ENCODE measurements at places on chromosomes 7 and 10. TPM values are rescaled to one million over a fixed set of nuclear protein-coding genes. Genes with fewer than 3 reads are reported as not detected.
A peak's percentile ranks its signal among the peaks of the same experiment; 100 is the strongest.

GRCh38 chr7:15571301-15571878 is 9.6 kb upstream of the AGMO start:
- no peak for DNase-seq
- no peaks in the 10 kb centered on the region for H3K36me3 ChIP-seq
- H3K27me3 ChIP-seq, result no peaks in the 10 kb centered on the region
- H3K4me1 ChIP-seq, result no peaks in the 10 kb centered on the region

GRCh38 chr10:35194906-35195305 is 68.3 kb downstream of the CREM start:
- peak overlapping the region; percentile 84 for H3K4me3 ChIP-seq
- H3K27me3 ChIP-seq, result no peaks in the 10 kb centered on the region
- DNase-seq, result peak; percentile 50
- H3K36me3 ChIP-seq, result peaks cover 26% of the 10 kb centered on the region
- H3K27ac ChIP-seq, result peak overlapping the region; percentile 100

- no peak overlapping the region for H3K27ac ChIP-seq
- H3K4me1 ChIP-seq, result no peaks in the 10 kb centered on the region
- no peak overlapping the region for H3K4me3 ChIP-seq
- H3K36me3 ChIP-seq, result no peaks in the 10 kb centered on the region
- no peak for DNase-seq
- peaks cover 3% of the 10 kb centered on the region for H3K27me3 ChIP-seq
These were observed 19.8 kb downstream of the ITGB8 start for GRCh38 chr7:20350518-20350951.

AGBL3 gene
- total RNA-seq, result 1.9 TPM

GRCh38 chr7:155738652-155739537 is 73.4 kb downstream of the SHH start:
- H3K4me3 ChIP-seq, result peak overlapping the region; percentile 12
- H3K36me3 ChIP-seq, result peaks cover 59% of the 10 kb centered on the region
- DNase-seq, result peak; percentile 76
- peak overlapping the region; percentile 63 for H3K27ac ChIP-seq
- peaks cover 57% of the 10 kb centered on the region for H3K4me1 ChIP-seq

DNA sequence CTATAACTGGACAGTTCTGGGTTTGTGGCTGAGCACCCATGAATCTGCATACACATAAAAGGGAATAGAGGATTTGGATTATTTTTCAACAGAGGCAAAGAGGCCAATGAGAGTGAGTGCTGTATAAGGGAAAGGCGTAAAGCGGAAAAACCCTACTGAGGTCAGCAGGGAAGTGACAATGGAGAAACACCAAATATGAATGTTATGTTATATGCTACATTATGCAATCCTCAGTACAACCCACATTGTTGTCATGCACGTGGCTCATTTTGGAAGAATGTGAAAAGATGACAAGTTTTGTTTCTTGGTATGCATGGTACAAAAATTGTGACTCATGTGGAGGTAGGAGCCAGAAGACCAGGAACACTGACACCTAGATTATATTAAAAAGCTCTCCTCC is 113.6 kb upstream of the AMPH start:
- H3K27me3 ChIP-seq, result no peaks in the 10 kb centered on the region
- H3K4me3 ChIP-seq, result no peak overlapping the region
- DNase-seq, result no peak
- H3K27ac ChIP-seq, result no peak overlapping the region

DNA sequence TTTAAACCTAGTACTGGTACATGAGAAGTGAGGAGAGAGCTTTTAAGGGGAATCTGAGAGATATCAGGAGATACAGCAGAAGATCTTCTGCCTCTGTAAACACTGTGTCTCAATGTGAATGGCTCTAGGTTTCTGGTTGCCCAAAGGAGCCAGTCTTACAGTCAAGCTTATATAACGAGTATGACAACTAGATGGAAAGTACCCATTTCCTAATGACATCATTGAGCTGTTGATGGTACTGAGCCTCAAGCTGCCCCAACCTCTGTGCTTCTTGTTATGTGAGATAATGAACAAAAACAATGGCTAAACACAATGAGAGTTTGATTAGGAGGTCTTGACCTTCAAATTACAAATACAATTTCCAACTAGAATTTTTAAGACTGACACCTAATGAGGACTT is 451.5 kb downstream of the SORCS1 start:
- H3K36me3 ChIP-seq, result no peaks in the 10 kb centered on the region
- H3K4me1 ChIP-seq, result no peaks in the 10 kb centered on the region
- H3K4me3 ChIP-seq, result no peak overlapping the region
- no peaks in the 10 kb centered on the region for H3K27me3 ChIP-seq
- DNase-seq, result no peak

DNA sequence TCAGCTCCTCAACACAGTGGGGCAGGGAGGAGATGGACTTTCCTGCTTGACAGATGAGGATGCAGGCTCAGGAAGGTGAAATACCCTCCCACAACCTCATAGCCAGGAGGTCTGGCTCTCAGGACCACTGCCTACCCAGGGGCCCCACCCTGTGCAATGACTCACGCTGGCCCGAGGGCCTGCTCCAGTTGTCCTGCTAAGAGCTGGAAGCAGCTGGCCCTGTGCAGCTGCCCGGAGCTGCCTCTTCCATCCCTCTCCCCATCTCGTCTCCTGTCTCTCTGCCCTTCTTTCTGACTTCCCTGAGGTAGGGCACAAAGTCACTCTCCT is 123.9 kb downstream of the ZMIZ1 start:
- no peak for DNase-seq
- H3K27me3 ChIP-seq, result no peaks in the 10 kb centered on the region
- no peaks in the 10 kb centered on the region for H3K36me3 ChIP-seq

GRCh38 chr7:123070702-123071286 is 75.3 kb upstream of the TAS2R16 start:
- no peaks in the 10 kb centered on the region for H3K4me1 ChIP-seq
- no peaks in the 10 kb centered on the region for H3K36me3 ChIP-seq
- H3K27me3 ChIP-seq, result no peaks in the 10 kb centered on the region
- H3K4me3 ChIP-seq, result no peak overlapping the region
- no peak for DNase-seq
- H3K27ac ChIP-seq, result no peak overlapping the region

DNA sequence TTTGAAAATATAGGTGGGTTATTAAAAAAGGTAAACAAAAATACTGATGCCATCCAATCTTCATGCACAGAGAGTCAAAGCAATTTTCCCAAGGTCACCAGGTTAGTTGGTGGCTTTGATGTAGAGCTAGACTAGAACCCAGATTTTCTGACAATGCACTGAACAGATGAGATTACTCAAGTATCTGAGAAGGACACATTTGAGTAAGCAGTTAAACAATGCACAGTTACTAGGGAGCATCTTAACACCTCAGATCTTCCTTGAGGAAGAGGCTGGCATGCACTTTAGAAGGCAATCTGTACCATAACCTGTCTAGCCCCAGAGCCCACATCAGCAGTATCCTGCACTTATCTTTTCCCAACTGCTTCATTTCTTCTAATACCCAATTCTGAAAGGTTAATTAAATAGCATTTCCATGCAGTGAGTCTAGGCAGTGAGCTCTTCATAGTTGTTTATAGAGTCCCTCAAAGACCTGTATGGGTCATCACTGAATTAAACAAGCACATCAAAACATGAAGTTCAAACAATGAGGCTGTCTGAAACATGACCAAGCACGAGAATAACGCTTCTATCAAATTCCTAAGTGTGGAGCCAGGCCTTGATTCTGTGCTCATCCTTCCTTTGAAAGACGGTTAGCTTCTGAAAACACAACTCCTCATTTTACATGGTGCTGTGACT is 38.2 kb upstream of the ANK3 start:
- DNase-seq, result no peak
- no peaks in the 10 kb centered on the region for H3K36me3 ChIP-seq
- no peaks in the 10 kb centered on the region for H3K27me3 ChIP-seq
- H3K4me3 ChIP-seq, result no peak overlapping the region
- H3K27ac ChIP-seq, result no peak overlapping the region
- peaks cover 19% of the 10 kb centered on the region for H3K4me1 ChIP-seq

- H3K27me3 ChIP-seq, result peaks cover 58% of the 10 kb centered on the region
- H3K4me1 ChIP-seq, result peaks cover 14% of the 10 kb centered on the region
- peaks cover 3% of the 10 kb centered on the region for H3K36me3 ChIP-seq
- peak; percentile 17 for DNase-seq
- no peak overlapping the region for H3K4me3 ChIP-seq
These were observed 1.8 kb downstream of the KIAA1549 start for GRCh38 chr7:138979226-138979979.

GPC2 gene
- total RNA-seq, result 20.9 TPM

DNA sequence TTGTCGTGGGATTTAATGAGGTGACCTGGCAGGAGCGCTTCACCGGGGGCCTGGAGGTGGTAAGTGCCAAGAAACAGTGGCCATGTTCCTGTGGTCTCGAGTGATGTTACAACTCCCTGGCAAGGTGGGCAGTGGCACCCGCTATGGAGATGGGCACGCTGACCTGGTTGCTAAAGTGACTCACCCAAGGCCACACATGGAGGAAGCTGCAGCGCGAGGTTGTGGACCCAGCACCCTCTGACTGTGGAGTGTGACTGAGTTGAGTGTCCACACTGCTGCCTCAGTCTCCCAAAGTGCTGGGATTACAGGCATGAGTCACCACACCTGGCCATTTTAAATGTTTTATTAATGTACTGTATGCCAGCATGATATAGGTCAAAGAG is 73.2 kb downstream of the RGS10 start:
- H3K4me3 ChIP-seq, result no peak overlapping the region
- H3K27ac ChIP-seq, result no peak overlapping the region
- no peaks in the 10 kb centered on the region for H3K36me3 ChIP-seq
- H3K4me1 ChIP-seq, result peaks cover 8% of the 10 kb centered on the region
- H3K27me3 ChIP-seq, result peaks cover 15% of the 10 kb centered on the region
- no peak for DNase-seq

LRRC4 gene
- total RNA-seq, result not detected

- no peak for DNase-seq
- H3K27me3 ChIP-seq, result no peaks in the 10 kb centered on the region
- H3K4me1 ChIP-seq, result no peaks in the 10 kb centered on the region
- no peak overlapping the region for H3K4me3 ChIP-seq
- no peaks in the 10 kb centered on the region for H3K36me3 ChIP-seq
These were observed 306.8 kb downstream of the SDK1 start for GRCh38 chr7:3607847-3608246.

DNA sequence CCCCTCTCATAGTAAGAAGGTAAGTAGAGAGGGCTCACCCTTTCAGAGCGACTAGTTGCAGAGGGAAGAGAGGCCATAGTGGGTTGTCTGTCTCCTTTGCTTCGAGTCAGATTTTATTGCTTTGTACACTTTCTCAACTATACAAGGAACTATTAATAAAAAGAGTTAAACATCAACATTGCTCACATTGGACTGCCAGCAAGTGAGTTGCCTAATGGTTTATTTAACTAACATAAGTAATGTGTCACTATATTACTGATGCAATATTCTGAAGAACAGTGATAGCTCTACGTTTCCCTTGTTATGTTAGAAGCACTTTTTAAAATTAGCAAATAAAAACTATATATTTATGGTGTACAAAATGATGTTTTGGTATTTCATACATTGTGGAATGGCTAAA is 451.0 kb downstream of the GRM8 start:
- no peaks in the 10 kb centered on the region for H3K27me3 ChIP-seq
- no peak overlapping the region for H3K27ac ChIP-seq

GRCh38 chr10:78758176-78758575 is 310.6 kb upstream of the ZMIZ1 start:
- H3K36me3 ChIP-seq, result no peaks in the 10 kb centered on the region
- H3K4me3 ChIP-seq, result no peak overlapping the region
- no peak overlapping the region for H3K27ac ChIP-seq
- DNase-seq, result no peak
- peaks cover 4% of the 10 kb centered on the region for H3K4me1 ChIP-seq

DNA sequence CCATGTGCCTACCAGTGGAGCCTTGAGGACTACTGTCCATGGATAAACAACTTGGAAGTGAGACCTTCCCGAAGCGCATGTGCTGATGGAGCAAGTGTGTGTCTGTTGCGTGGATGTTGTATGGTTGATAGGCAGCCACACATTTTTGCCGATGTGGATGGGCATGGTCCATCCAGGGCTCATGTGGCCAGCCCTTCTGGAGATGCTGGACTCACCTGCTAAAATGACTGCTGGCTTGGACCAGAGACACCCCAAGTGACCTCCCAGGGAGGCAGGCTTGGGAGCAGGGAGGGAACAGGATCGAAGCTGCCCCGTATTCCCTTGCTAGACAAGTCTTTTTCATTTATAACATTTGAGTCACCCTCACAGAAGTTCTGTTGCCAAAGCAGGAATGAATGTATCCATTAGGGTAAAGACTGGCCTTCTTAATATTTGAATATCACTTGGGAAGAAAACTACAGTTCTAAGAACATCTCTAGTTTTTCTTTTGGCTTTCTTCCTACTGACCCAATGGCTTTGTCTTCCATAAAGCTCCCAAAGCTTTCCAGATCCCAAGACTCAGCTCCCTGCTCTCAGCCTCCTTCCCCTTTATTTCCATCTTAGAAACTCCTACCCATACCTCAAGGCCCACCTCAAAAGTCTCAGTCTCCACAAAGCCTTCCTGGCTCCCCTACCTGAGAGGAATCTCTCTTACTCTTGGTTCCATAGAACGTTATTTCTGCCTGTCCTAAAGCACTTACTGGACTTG is 3.0 kb downstream of the PTPRE start:
- H3K27ac ChIP-seq, result no peak overlapping the region
- DNase-seq, result no peak
- H3K4me1 ChIP-seq, result no peaks in the 10 kb centered on the region

- H3K27me3 ChIP-seq, result peaks cover 16% of the 10 kb centered on the region
- H3K36me3 ChIP-seq, result no peaks in the 10 kb centered on the region
- no peak for DNase-seq
These were observed 40.4 kb downstream of the NPVF start for GRCh38 chr7:25187932-25188331.

GPR85 gene
- total RNA-seq, result not detected

MMP21 gene
- 0.10 TPM for total RNA-seq

- H3K27me3 ChIP-seq, result peaks cover 3% of the 10 kb centered on the region
- peak; percentile 45 for DNase-seq
- no peaks in the 10 kb centered on the region for H3K36me3 ChIP-seq
- H3K4me3 ChIP-seq, result no peak overlapping the region
- peaks cover 12% of the 10 kb centered on the region for H3K4me1 ChIP-seq
These were observed 152.0 kb downstream of the MACC1 start for GRCh38 chr7:20064974-20065862.

GRCh38 chr7:102241431-102241830 is 45.2 kb upstream of the SH2B2 start:
- no peak overlapping the region for H3K4me3 ChIP-seq
- H3K27me3 ChIP-seq, result no peaks in the 10 kb centered on the region
- no peaks in the 10 kb centered on the region for H3K4me1 ChIP-seq
- no peaks in the 10 kb centered on the region for H3K36me3 ChIP-seq
- H3K27ac ChIP-seq, result no peak overlapping the region

DNA sequence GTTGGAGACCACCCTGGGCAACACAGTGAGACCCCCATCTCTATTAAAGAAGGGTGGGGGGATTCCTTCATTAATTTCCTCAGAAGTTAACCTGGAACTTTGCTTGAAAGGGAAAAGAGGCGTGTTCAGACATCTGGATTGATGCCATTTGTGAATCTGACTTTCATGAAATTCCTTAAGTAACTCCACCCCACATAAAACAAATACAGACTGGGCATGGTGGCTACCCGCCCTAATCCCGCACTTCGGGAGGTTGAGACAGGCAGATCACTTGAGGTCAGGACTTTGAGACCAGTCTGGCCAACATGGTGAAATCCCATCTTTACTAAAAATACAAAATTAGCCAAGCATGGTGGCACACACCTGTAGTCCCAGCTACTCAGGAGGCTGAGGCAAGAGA is 75.0 kb downstream of the EEPD1 start:
- H3K4me3 ChIP-seq, result no peak overlapping the region
- H3K36me3 ChIP-seq, result no peaks in the 10 kb centered on the region
- no peak overlapping the region for H3K27ac ChIP-seq
- no peaks in the 10 kb centered on the region for H3K4me1 ChIP-seq
- no peaks in the 10 kb centered on the region for H3K27me3 ChIP-seq

Data from activated CD4-positive, alpha-beta T cell treated with anti-CD3 and anti-CD28 coated beads, Interleukin-2, amount 10 ng/mL, durations not matched to agents 7 days and 5 days (primary cell).